SW 1271 (cell line): ENCODE measurements at places on chromosomes 7 and 10.

GRCh38 chr10:70348228-70348850 lies 34.1 kb downstream of the LRRC20 start:
- DNase-seq: no peak

DNA sequence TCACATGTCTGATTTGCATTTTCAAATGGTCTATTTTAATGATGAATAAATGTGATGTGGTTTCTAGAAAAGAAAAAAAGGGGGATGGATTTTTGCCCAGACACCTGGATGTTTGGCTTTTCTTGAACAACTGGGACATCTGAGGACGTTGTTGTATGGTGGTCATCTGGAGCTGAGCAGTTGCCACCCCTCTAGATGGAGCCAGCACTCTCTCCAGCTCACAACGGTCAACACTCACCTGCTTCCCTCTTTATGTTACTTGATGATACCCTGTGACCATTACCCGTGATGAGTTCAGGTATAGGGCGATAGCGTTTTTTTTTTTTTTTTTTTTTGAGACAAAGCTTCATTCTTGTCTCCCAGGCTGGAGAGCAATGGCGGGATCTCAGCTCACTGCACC lies 30.1 kb upstream of the PAXIP1 start:
- DNase-seq: no peak

- DNase-seq: no peak
Observed at GRCh38 chr10:44398747-44399658, 14.1 kb upstream of the CXCL12 start.

- no peak for DNase-seq
Observed at GRCh38 chr10:14815681-14816080, 22.2 kb downstream of the CDNF start.

DNA sequence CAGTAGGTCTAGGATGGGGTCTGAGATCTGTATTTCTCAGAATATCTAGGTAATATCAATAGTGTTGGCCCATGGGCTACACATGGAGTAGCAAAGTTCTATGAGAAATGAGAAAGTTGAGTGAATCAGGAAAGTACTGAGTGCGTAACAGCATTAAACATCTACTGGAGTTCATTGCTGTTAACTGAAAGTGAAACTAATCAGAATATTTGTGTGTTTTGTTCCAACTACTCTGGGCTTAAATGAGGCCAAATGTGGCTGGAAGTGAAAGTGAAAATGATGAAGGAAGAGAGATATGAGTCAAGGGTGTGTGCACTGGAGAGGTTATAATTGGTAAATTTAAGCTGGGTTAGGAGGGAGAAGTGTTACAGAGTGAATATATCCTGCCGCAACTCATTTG lies 46.5 kb downstream of the TMEM106B start:
- DNase-seq: peak; percentile 16

GRCh38 chr7:80284855-80285254 lies 150.2 kb downstream of the GNAI1 start:
- no peak for DNase-seq

GRCh38 chr10:75852851-75853484 lies 421.5 kb downstream of the LRMDA start:
- DNase-seq: peak; percentile 7

DNA sequence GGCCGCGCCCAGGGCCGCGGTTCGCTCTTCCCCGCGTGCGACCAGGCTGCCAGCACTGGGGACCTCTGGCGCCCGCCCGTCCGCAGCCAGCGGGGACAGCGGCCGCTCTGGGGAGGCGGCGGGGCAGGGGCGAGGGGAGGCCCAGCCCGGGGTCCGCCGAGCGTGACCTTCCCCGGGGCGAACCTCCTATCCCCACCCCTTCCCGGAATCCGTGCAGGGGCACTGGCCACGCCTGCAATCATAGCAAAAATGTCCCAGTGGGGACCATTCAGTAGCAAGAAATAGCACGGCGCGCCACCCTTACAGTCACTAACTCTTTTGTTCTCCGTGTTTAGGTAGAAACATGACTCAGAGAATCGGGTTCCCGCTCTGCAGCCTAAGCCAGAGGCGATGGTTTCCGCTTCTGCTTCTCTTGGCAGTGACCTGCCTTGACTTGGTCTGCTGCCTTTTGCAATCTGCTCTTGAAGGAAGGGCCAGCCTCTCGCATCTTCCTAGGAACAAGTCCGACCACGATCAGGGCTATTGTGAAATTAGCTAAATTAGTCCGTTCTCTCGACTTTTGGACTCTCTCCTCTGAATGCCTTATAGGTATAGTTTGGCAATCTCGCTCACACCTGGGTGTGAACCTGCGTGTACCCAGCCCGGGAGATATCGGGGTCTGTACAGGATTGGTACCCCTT lies 79.3 kb upstream of the ACBD5 start:
- DNase-seq: no peak

DNA sequence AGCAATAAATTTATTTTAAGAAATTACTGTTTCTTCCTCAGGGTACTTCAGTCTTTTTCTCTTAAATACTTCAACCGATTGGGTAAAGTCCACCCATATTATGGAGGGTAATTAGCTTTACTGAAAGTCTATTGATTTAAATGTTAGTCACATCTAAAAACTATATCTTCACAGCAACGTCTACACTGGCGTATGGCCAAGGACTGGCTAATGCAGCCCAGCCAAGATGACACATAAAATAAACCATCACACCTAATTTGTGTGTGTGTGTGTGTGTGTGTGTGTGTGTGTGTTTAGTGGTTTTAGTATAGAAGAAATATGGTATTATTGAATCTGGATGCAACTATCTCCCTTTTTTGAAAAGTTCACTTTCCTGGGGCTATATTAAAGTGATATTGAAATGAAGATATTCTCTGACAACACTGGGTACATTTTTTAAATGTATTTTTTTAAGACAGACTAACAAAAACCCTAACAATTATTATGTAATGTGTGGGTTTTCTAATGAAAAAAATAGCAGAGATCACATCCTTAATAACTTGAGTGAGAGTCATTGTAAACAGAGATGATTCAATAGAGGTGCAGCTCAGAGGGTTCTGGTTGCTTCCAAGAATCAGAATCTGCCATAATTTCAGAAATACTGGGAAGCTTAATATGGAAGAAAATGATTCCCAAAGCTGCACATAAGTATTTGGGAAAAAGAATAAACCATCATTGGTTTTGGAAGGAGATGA lies 584.2 kb upstream of the MBL2 start:
- DNase-seq: no peak

DNA sequence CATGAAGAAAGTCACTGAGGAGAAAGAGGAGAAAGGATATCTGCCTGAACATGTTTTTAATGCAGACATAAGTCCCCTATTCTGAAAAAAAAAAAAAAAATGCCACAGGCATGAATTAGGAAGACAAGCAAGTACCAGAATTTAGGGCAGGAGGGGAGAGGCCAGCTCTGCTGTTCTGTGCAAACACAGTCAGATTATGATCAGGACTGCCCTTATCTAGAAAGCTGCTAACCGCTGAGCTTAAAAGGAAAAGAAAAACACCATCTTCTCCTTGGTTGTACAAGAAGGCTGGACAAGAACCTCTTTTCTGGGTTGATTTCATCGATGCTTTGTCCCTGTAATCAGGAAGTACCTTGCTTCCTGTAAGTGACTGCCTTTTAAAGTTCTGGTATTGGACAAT lies 15.3 kb upstream of the PWWP2B start:
- DNase-seq: no peak

DNA sequence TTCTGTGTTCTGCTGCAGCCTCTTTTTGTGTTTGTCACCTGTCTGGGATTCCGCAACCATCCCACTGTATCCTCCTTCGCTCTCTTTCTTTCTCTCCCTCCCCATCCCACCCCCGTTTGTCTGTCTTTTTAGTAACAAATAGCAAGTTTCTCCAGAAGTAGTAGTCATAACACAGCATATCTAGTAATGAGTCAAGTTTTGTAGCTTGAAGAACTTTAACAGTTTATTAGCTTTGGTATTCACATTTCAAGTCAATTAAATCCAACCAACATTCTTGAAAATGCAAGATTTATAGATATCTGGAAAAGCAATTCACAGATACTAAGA lies 154.1 kb upstream of the MTPN start:
- no peak for DNase-seq

DNA sequence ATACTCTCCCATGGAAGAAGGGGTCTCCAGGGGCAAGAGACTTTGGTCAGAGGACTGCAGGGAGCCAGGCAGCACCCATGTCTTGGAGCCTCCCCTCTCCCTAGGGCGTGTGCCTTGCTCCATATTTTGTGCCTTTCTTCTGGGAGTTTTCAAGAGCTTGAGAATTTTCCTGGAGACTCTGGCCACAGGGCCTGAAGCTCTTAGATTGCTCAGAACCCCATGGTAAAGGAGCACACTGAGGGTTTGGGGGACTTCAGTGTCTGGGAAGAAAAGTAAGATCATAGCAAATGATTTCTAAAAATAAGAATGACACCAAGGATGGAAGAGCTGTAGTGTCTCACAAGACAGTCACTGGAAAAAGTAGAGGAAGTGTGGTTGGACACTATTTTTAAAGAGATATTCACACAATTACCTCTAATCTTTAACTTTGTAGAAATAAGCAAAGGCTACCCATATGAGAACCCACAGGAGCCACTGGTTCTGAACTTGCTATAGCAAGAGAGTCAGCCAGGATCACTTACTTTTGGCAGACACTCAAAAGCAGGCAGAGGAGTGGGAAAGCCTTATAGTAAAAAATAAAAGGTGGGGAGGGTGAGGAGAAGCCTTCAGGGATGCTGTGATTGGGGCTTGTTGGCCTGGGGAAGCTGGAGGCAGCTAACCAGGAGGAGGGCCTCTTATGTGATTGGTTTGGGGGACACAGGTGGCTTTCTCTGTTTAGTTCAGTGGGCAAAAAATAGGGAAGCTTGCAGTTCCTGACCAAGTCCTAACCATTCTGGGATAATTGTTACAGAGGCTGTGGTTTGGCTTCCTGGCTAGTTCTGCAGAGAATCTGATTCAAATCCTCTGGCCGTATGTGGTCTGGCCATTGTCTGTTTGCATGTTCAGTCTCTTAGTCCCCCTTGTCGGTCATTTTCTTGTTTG lies 5.1 kb upstream of the CSGALNACT2 start:
- no peak for DNase-seq

GRCh38 chr7:48471196-48471595 lies 299.9 kb downstream of the ABCA13 start:
- DNase-seq: no peak

DNA sequence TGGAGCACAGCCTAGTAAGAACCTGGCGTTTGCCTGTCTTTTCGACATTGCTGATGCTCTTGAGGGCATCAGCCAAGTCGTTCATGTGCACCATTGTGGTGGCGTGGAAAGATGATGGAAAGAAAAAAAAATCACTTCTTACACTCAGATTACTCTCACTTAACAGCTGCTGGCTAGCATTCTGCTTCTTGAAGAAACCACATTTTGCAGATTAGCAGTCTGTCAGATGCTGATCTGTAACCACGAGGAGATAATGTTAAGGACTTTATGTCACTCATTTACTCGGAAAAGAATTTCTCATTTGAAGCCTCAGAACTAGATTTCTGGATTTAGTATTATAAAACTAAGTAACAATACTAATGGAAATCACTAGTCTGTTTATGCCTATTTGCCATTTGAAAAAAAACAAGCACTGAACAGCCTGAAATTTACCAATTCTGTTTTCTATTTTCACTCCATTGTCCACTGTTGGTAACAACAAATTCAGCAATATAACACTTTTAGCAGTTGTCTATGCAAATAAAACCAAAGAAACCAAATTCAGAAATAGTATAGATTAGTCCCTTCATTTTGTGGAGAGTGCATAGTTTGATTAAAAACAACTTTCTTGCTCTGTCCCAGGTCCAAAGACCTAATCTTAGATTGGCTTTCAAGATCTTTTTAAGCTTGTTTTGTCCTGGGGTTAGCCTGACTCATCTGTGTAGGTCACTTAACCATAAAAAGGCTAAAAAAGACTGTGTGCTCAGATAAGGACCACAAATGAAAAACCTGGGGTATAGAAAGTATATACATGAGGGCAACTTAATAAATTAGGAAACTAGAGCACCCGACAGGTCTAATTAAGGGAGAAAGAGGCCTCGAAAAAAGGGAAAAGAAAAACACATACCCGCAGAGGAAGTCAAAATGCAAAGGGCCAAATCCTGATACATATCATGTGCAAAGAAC lies 67.5 kb downstream of the NT5C2 start:
- no peak for DNase-seq

DNA sequence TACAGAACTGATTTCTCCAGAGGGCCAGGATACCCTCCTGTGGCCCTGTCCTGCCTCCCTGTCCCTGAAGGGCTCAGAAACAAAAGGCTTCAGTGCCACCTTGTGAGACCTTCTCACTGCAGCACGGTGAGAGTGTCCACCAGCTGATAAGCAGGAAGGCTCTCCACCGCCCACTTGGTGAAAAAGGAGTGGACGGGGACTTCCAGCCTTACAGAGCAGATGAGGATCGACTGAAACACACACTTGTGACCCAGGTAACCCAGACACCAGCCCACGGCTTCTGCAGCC lies 330.1 kb downstream of the GRID1 start:
- no peak for DNase-seq

GRCh38 chr10:60666221-60666620 lies 112.1 kb upstream of the CDK1 start:
- no peak for DNase-seq

DNA sequence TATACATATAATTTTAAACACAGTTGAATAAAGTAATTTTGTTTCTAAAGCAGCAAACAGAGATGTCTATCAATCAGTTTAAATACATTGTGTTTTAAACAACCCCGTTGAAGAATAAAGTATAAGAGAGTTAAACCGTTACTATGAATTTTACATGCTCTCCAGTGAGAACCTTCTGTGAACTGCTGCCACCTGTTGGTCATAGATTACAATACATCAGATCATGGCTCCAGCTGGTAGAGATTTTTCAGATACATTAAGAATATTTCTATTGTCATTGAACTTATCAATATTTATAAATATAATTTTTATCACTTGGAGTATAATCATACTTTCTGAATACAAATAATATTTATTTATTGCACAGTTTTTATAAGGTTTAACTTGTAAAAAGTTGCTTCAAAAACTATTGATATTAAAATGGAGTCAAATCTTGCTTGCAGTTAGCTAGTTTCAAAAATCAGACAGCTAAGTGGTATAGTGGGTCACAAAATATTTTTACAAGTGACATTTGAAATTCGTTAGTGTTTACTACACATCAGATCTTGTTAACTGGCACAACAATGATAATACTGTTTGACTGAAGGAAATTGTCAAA lies 561.2 kb upstream of the PHF14 start:
- DNase-seq: peak; percentile 49

DNA sequence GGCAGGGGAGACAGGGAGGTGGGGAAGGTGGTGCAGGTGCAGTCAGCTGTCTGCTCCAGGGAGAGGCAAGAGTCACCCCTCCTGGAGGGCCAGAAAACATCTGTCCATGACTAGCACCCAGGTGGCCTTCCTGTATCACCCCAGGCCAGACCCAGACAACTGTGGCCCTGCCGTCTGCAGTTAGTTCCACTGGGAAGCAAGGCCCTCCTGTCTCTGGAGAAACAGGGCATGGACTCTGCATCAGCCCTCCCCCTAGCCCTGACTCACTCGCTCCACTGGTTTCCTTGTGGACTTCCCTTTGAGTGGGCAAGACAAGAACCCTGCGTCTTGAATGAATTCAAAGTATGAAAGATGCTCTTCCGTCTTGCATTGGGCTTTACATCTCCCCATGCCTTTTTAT lies 12.6 kb downstream of the TBATA start:
- DNase-seq: no peak
